ENCODE measurements at places on chromosomes 3 and 15.

- DNase-seq = no peak
These were observed 131.6 kb downstream of the CHCHD6 start for GRCh38 chr3:126835472-126836219.

DNA sequence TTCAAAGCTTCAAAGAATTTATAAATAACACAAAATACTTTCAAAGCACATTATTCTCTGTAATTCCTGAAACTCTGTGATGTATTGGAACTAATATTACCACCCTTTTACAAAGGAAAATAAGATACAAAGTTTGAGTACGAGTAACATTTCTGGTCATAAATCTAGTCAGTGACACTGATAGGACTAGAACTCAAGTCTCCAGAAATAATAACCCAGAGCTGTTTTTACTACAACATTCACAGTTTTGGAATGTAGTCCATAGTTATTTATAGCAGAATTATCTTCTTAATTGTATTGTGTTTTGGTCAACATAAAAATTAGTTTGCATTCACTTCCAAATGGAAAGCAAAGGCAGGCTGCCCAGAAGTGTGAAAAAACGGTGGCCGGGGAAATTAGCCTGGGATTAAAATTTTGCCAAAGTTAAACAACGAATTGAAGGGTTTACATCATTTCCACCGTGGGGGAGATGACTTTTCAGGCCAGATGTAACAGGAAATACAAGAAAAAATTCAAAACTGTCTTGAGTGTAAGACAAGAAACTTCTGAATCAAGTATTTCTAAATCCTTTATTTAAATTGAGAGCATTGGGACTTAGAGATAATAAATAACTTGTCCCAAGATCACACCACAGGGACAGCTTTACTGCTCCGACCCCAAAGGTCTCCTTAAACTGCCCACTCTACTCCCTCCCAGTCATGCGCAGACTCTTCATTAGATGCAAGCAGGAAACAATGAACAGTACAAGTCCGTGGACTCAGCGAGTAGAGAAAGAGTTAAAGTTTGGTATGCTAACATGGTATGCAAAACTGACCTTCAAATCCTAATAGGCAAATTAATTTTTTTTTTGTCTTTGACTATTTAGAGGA is 74.3 kb upstream of the VGLL4 start:
- DNase-seq = no peak

DNA sequence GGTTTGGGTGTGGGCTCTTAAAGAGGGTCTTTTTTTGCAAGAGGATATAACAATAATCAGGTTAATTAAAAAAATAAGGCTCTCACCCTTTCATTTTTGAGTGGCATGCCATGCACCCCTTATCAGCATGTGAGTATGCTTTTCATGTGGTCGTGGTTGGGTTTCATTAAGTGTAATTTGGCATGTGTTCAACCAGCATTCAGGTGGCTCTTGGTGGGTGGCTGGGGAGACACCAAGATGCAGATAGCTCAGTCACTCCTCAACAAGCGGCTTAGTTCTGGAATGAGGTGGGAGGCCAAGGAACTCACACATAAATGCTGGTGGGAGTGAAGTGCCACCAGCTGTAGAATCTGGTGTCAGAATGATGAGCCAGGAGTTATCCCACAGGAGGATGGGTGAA is 66.8 kb downstream of the FLNB start:
- no peak for DNase-seq

DNA sequence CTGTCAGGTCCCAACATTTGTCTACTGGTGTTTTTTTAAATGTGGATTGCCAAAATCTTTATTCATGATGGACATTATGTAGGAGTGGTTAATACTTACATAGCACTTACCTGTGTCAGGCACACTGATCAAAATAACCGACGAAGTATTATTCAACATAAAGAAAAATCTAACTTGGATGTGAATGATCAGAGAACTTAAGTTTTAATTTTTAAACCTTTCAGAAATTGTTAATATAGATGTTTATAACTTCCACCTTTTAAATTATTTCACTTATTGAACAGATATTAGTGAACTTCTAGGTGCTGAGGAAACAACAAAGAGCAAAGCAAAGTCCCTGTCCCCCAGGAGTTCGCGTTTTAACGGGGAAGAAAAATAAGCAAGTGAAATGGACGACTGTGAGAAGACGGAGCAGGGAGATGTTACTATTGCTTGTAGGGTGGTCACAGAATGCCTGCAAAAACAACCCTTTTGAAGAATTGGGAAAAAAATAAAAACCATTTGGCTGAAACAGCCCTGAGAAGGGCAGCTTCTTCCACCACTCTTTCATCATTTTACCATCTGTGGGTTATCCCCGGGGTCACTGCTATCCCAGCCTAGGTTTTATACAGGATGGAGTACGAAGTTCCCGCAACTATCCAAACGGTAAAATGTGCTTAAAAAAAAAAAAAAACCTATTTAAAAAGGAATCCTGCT is 915 bp upstream of the APH1B start:
- DNase-seq = no peak

DNA sequence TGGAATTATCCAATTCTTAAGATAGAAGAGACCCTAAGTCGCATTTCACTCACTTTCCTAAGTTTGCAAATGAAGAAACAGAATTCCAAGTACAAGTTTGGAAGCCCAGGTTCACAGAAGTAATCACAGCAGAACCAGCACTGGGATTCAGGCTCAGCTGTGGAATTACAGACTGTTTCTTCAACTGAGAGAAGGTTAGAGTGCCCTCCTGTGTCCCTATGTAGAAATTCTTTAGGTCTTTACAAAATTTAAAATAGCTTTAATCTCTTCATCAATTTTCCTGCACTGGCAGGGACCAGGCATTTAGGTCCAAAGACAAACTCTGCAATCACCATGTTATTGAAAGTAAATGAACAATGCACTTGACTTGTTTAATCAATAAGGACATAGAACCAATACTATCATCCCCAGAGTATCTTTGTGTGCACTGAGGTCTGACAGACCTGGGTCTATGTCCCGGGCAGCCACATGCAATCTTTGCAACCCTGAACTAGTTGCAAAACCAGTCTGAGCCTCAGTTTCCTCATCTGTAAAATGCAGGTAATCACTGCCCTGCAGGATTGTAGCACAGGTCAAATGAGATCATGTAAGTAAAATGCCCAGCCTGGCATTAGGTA is 96.3 kb upstream of the ZBED2 start:
- DNase-seq = no peak

- DNase-seq = no peak
These were observed 356.0 kb downstream of the SHQ1 start for GRCh38 chr3:72492240-72492639.
